ENCODE measurements at places on chromosomes 1 and 21.
A peak's percentile ranks its signal among the peaks of the same experiment; 100 is the strongest.

GRCh38 chr1:36772647-36773495 lies 261.4 kb downstream of the GRIK3 start:
- no peak for DNase-seq

DNA sequence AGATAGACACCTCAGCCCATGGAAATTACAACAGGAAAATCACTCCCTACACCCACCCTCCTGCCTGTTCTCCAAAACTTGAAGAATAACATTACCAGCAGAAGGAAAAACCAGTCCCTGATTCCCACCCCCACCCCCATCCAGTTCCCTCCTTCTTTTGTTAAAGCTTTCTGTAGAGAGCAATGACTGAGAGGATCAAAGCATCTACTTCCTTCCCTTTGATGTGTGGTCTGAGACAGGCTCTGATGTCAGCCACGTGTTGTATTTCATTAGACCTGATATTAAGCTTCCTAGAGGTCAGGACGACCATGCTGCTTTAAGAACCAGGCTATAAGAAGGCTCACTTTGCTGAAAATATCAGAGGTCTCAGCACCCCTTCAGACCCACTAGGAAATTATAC lies 73.9 kb upstream of the HAO2 start:
- DNase-seq = no peak

GRCh38 chr1:209583408-209583807 lies at the start of gene CAMK1G:
Gene CAMK1G (plus strand): TSS chr1:209583714. CDS start chr1:209594984, 11,270 bp downstream.
- no peak for DNase-seq

GRCh38 chr1:204495078-204495753 lies 611 bp upstream of the PIK3C2B start:
- DNase-seq = no peak

GRCh38 chr21:46211376-46211775 lies 17.2 kb downstream of the LSS start:
- DNase-seq = no peak

- no peak for DNase-seq
Measured at GRCh38 chr1:228647523-228648444, 87.5 kb upstream of the RHOU start.

GRCh38 chr1:204735042-204735441 lies 49.5 kb upstream of the LRRN2 start:
- DNase-seq = no peak

GRCh38 chr1:29055160-29055559 lies 68.5 kb downstream of the TMEM200B start:
- DNase-seq = no peak

DNA sequence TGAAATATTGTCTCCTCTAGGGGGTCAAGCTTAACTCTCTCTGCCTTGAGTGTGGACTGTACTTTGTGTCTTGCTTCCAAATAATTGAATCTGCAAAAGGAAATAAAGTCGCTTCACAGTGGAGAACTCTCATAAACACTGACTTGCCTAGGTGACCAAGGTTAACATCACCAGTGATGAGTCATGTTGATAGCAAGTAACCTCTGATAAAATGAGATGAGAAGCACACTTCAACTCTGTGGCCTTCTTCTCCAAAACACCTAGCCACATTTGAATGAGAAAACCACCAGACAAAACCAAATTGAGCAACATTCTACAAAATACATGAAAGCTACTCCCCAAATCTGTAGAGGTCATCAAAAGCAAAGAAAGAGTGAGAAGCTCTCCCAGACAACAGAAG lies 37.6 kb downstream of the PDE4B start:
- DNase-seq = no peak

GRCh38 chr21:16071092-16071491 lies 341.3 kb downstream of the USP25 start:
- DNase-seq = no peak

DNA sequence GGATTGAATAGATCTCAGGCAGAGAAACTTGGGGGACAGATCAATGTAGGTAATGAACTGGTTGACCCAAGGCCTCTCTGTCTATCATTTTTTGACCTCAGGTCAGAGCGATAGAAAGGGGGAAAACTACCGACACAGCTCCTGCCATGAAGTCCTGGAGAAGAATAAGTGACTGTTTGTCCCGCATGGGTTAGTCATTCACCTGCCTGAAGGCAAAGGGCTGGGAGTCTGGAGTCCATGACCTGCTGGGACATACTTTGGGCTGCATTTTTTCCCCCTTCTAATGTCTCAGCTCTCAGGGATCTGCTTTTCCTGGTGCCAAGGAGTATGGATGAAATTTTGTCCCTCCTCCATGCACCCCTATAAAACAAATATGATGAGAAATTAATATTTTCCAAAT lies 1.6 kb upstream of the ROR1 start:
- DNase-seq = no peak

GRCh38 chr1:228079601-228080263 lies 2.8 kb upstream of the ARF1 start:
- DNase-seq = no peak

- no peak for DNase-seq
Measured at GRCh38 chr1:87753366-87753765, 424.7 kb downstream of the LMO4 start.

DNA sequence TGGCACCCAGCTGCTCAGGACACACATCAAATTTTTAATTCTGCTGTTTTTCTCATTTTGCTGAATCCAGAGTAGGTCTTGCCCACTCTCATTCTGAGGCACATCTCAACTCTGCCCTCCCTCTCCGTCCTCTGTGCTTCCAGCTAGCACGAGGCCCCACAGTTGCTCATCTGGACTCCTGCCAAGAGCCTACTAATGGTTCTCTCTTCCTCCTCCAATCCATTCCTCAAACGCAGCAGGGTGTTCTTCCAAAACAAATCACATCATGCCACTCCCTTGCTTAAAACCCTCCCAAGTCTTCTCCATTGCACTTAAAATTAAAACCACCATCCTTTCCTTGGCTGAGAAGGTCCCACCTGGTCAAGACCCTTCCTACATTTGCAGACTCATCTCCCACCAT lies 49.8 kb upstream of the SCAF4 start:
- peak; percentile 49 for DNase-seq

DNA sequence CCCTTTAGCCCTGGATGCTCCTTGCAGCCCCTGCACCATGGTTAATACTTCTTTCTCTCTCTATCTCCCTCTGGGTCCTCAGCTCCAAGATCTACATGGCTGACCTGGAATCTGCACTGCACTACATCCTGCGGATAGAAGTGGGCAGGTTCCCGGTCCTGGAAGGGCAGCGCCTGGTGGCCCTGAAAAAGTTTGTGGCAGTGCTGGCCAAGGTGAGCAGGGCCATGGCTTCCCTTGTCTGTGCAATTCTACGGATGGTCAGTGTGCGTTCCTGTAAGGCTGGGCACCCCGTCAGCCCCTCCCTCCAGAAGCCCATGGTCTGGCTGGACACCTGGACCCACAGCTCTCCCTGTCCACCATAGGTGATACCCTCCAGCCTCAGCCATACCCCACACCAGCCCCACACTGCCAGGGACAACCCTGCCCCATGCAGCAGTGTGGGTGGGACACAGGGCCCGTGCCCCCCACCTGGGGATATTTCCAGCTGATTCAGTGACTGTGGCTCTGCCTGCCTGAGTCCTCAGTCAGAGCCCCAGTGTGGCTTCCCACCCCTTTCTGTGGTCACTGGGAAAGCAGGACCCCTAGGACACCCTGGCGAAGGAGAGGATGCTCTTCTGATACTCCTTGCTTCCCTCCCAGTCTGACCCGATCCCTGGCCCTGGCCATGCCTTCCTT lies 31.4 kb downstream of the QSOX1 start:
- DNase-seq = no peak

DNA sequence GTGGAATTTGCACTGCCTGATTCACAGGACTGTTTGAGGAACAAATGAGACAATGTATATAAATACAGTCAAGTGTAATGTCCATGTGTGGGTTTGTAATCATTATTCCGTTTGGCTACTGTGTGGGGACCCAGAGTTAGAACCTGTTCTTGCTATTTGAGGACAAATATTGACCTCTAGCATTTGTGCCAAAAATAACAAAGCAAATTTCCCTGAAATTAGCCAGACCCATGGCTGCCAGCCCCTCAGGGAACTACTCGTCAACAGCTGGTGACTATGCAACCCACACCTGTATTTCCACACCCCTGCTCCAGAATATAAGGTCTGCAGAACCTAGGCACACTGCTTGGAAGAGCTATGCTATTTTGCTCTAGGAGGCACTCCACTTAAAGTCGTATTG lies 70.7 kb downstream of the KCNJ6 start:
- no peak for DNase-seq

DNA sequence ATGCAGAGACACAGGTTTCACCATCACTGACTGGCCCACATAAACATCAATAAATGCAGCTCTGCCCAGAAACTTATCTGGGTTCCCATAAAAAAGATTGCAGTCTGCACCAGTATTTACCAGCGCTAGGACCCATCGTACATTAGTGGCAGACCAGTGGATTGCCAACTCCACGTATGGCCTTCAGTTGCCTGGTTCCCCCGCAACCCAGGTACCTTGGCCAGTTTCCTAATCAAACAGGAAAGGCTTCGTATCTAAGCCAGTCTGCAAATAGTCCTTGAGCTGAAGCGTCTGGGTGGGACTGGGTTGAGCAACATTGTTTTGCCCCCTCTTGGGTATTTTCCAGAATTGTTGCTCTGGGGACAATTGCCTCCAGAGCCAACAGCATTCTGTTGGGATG lies 1639.3 kb downstream of the MRPL39 start:
- DNase-seq = no peak

DNA sequence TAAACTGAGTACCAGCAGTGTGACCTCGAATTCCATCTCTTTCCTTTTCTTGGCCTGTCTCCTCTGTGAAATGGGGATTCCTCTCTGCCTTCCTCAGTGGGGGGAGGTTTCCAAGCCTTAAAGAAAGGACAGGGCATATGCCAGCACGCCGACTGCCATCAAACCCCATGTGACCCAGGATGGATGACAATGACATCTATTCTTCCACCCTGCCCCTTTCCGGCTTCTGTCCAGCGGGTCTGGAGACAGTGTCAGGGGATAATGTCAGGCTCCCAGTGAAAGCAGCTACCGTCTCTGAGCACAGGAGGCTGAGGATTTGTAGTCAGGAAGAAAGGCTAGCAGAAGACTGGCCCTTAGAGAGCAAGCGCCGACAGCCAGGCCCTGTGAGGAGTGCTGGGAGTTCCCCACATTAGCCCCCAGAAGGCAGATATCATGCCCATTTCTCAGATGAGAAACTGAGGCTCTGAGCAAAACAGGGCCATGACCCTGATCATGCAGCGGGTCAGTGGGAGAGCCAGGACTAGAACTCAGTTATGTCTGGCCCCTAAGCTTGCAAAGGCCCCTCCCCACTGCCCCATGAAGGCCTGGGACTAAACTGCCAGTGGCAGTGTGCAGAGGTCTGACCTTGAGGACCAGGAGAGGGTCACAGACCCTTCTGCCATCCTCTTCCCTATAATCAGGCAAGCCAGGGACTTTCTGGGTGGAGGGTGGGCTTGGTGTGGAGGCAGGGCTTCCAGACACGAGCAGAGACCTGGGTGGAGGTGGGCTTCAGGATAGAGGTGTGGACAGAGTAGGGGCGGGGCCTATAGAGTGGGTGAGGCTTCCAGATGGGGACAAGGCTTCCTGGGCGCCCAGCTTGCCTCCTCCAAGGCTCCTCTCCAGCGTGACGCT lies 30.1 kb downstream of the CDCA8 start:
- no peak for DNase-seq

DNA sequence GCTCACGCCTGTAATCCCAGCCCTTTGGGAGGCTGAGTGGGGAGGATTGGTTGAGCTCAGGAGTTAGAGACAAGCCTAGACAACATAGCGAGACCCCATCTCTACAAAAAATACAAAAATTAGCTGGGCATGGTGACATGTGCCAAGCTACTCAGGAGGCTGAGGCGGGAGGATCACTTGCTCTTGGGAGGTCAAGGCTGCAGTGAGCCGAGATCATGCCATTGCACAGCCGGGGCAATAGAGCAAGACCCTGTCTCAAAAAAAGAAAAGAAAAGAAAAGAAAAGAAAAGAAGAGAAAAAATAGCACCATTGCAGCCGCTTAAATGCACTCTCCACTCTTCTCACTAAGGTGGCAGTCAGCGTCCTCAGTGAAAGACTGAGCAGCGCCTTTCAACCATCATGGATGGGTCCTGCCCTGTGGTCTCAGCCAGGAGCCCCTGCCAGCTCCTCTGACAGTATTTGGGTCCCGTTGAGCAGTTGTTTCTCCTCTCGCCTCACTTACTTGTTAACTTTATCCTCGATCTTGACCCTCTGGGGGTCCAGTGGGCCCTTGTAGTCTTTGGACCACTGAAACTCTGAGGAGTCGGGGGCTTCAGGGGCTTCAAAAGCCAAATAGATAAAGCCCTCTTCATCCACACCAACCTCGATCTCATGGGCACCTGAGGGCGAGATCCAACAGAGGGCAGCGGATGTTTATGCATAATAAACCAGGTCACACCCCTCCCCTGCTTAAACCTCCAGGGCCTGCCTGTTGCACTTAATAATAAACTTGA lies 36.9 kb downstream of the MYOM3 start:
- DNase-seq = no peak

GRCh38 chr1:30762152-30762929 lies 4.8 kb upstream of the LAPTM5 start:
- no peak for DNase-seq

- DNase-seq = no peak
Measured at GRCh38 chr1:116491700-116492357, 79.0 kb downstream of the CD58 start.

- no peak for DNase-seq
Measured at GRCh38 chr1:55584526-55585401, 369.6 kb upstream of the USP24 start.

- DNase-seq = peak; percentile 87
Measured at GRCh38 chr1:23727362-23727811, 15.9 kb upstream of the ELOA start.

DNA sequence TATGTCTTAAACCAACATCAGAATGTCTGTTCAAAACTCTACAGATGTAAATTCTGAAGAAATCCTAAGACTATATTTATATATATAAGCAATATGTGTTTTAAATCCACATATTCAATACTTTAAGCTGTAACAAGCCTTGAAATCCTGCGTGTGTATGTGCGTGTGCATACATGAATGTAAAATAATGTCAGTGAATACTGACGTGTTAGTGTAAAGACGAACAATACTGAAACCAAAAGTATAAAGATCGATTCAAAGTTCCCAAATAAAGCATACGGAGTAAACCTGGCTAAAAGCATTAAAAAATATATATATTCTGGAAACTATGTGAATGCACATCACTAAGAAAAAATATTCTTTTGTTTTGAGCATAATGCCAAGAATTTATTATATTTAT lies 668.6 kb upstream of the NCAM2 start:
- DNase-seq = no peak

DNA sequence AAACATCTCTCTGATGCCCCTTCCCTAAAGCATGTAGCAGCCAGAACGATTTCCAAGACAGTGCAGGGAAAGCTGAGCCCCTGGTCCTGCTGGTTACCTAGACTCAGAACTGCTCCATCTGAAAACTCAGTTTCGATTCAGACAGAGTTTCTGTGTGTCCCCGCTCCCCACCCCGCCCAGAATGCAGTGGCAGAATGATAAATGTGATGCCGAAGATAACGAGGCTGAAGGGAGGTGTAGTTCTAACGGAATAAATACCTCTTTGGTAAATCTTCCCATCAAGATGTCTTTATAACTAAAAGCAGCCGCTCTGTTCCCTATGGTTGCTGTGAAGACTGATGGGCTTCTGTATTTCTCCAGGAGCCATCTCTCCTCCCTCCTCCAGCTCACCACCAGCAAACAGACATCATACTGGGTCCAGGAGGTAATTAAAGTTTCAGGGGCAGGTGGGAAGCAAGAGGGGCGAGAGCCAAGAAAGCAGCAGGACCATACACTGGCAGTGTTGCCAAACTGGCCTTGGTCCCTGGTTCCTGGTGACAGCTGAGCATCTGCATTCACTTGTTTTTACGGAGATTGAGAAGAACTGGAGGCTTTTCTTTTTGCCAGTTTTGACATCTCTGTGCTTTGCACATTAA lies 76.9 kb downstream of the DDX20 start:
- DNase-seq = no peak

- peak; percentile 27 for DNase-seq
Measured at GRCh38 chr1:202858331-202858730, 30.6 kb downstream of the RABIF start.
